ENCODE measurements at places on chromosomes 1 and 21. TPM values are rescaled to one million over a fixed set of nuclear protein-coding genes. Genes with fewer than 3 reads are reported as not detected.

Gene PKP1
- 0.45 TPM for polyA plus RNA-seq

Gene ACTL8
- not detected for polyA plus RNA-seq

Gene FASLG
- polyA plus RNA-seq: 1.3 TPM

Gene KIF17
- polyA plus RNA-seq: 1.2 TPM

Gene TEKT2
- 1.7 TPM for polyA plus RNA-seq

Gene MTARC1
- 35.7 TPM for polyA plus RNA-seq

Gene PRELP
- 4.4 TPM for polyA plus RNA-seq

Gene LPAR3
- polyA plus RNA-seq: 1.1 TPM
